Lower leg skin (tissue), 4 donors: ENCODE measurements at places on chromosomes 16 and 17.
A peak's percentile ranks its signal among the peaks of the same experiment; 100 is the strongest.

GRCh38 chr17:68740555-68741447 lies 139.6 kb upstream of the FAM20A start:
- DNase-seq = no peak

GRCh38 chr16:72997141-72997542 lies 50.8 kb downstream of the ZFHX3 start:
- peak; percentile 74 for DNase-seq

DNA sequence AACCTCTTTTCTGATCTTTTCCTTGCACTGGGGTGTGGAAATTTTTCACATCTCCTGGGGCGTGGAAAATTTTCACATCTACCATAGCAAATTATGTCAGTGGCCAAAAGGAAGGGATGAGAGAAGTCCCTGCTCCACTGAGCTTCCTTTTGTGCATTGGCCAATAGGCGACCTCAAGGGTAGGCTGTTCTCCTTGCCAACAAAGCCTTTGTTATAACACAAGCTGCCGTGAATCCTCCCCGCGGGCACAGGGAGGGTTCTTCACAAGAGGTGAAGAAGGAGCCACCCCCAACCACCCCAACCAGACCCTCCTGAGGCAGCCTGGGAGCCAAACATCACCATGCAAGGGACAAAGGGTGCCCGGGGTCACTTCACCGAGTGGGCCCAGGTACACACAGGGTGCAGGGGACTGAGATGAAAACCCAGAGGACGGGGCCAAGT lies 6.5 kb downstream of the SLC5A11 start:
- no peak for DNase-seq

DNA sequence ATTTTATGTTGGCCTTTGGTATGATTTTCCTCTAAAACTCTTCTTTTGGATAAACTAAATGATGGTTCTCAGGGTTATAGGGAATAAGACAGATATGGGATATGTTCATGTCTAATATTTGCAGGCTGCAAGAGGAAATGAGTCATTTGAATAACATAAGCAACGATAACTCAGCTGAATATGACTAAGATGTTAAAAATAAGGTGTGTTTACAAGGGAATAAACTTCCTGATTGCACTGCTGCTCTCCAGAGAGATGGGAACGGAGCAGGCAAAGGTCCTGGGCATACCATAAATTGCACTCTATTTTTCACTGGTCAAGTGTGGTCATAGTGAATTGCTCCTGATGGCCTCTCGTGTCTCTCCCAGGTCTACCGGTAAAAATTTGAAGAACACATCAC lies 666.2 kb downstream of the TOX3 start:
- no peak for DNase-seq
